ENCODE measurements at places on chromosomes 5 and 9. TPM values are rescaled to one million over a fixed set of nuclear protein-coding genes. Genes with fewer than 3 reads are reported as not detected.

SUSD3 gene
- total RNA-seq = not detected

CDX1 gene
- total RNA-seq = not detected

TRIM36 gene
- total RNA-seq = 18.9 TPM

LMX1B gene
- total RNA-seq = 1.8 TPM

MSX2 gene
- total RNA-seq = 0.36 TPM

PCDHGB2 gene
- total RNA-seq = 0.34 TPM
